NCI-H1930 (cell line): ENCODE measurements at places on chromosomes 16 and 17.

DNA sequence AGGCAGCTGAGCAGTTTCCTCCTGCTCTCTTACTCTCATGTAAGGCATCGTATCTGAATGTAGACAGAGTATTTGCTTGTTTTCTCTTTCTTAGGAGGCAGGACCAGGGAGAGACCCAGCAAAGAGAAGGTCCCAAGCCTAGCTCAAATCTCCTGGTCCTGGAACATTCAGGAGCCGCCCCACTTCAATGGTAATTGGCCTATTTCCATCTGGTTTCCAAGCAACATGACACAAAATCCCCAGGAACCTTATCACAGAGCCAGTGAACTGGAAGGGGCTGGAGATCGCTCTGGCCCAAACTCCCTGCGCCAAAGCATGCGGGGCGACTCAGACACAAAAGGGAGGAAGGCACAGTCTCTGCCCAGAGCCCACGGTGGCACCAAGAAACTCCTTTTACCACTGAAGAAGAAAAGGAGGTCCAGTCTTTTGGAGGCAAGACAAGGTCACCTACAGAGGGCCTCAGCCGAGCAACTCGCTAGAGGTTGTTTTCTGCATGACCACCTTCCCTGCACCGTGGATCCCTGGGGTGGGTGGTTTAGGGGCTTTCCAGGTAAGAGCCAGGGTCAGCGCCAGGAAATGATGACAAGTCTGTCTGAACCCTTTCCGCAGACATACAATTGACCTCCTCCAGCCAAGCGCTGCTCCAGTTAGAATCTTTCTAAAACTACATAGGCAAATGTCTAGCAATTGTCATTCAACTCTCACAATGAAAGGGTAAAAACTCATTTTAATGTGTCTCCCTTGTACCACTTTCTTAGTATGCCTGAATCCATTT, 394.7 kb downstream of the SOX9 start:
- no peak for DNase-seq

DNA sequence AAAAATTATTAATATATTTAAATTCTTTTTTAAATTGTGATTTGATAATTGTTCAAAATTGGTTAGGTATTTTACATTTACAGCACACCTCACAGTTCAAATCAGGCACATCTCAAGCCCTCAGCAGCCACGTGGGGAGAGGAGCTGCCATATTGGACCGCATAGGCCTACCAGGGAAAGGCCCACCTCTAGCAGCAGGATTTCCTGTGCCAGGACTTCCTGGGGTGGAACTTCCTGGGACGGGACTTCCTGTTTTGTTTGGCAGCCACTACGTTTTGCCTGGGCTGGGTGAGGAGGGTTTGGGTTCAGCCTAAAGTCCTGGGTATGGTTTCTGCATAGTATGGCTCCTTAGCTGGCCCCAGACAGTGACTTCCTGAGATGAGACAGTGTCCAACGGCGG, 298.5 kb upstream of the FOXF1 start:
- peak; percentile 2 for DNase-seq

DNA sequence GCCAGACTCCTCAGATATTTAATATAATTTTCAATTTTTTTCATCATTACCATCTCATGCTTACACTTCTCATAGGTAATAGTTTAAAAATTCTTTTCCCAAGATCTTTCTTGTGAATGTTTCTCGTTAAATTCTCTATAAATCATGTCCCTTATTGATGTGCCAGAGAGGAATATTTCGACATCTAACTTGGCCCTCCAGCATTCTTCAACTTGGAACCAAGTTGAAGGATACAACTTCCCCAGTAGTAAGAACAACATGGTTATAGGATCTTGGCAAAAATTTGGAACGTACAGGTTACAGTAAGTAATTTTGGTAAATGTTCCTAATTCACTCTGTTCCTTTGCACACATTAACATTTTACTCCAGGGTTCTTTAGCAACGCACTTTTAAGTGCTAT, 731.8 kb downstream of the CDH11 start:
- no peak for DNase-seq

DNA sequence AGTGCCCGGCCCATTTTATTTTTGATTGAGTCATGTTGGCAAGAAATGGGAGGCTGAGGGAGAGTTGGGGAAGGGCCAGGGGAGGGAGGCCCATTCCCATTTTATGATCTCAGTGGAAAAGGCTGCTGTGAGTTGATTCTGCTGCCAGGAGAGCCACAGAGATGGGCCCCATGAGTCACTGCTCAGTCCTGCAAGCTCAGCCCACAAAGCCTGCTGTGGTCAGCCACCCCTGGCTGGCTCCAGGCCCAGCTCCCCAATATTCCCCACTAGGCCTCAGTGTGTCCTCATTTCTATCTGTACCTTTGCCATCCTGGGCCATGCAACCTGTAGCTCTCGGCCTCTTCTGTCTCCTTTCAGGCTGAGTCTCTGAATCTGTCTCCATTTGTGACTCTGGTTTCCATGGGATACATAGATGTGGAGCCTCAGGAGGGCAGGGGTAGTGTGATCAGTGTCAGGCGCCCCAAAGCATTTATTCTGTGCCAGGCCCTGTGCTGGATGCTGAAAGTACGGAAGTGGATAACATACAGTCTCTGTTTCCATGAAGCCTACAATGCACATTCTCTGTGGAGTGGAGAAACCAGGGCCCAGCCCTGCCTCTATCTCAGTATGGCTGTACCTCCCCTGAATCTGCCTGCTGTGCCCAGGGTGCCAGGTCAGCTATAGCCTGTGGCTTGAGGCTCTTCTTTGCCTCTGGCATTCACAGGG, 1.9 kb upstream of the PLEKHG4 start:
- no peak for DNase-seq

DNA sequence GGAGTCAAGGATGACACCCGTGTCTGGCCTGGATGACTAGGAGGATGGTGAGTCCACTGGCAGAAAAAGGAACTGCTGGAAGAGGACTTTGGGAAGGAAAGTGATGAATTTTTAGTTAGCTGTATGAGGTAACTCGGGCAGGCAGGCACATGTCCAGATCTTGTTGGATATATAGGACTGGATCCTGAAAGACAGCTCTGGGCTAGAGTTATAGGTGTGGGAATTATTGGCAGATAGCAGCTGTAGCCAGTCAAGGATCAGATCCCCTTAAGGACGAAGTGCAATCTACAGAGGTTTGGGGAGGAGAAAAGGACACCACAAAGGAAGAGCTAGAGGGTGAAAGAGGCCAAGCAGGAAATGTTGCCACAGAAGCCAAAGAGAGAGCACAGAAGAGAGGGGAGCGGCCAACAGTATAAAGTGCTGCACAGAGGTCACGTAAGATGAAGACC, 10.1 kb downstream of the CYB5D1 start:
- no peak for DNase-seq

DNA sequence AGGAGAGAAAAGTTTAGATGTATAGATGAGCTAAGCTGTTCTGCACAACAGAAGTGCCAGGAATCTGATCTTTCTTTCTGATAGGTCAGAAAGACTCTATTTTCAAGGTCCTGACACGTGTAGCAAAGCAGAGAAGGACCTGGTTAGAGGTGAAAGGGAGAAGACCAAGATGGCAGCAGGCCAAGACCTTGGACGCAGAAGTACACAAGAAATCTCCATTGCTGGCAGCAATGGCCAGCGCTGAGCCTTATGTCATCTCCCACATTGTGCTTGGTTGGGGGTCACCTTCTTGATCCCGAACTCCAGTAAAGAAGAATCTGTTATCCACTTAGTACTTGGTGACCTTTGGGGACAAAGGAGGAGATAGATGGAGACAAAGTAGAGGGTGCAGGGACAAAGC, 41.8 kb upstream of the AKAP1 start:
- no peak for DNase-seq

DNA sequence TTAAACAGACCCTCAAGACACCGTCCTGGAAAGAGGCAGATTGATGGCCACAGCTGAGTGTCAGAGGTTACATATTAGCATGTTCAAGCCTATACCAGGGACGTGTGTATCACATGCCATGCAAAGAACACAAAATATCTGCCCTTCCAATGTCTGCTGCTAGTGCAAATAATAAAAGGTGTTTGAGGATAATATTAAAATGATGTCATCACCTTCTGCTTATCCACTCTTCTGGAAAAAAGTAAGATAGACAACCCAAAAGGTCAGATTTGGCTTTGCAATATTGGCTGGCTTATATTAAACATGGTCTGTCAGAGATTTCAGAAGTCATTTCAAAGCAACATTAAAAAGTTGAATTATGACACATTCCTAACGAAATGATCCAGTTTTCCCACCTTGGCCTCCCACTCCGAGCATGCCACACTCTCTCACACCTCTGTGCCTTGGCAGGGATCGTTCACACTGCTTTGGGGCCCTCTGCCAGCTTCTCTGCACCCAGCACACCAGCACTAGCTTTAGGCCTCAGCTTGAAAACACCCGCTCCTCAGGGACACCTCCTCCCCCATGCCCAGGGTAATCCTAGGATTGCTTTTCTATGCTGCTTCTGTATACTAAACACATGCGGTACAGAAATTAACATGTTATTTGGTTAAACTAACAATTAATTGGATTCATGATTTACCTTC, 248.2 kb downstream of the NTN1 start:
- no peak for DNase-seq

GRCh38 chr17:74750039-74750326, 1.6 kb downstream of the NHERF1 start:
- DNase-seq = no peak

DNA sequence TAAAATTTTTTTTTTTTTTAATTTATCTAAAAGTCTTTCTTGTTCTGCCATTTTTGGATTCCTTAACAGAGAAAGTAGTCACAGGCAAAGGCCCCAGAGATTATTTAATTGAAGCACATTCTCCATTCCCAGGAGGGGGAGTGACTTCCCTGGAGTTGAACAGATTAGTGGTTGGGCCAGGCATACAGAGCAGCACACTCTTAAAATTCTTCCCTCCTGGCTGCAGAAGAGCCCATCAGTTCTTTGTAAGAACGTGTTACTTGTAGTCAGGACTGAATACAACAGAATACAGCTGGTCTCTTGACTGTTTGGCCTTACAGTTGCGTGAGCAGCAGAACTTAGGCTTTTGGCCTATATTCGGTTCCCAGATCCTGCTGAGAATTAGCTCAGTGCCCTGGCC, 1.8 kb downstream of the ALKBH5 start:
- no peak for DNase-seq

GRCh38 chr17:10067446-10068143, 130.8 kb downstream of the GAS7 start:
- no peak for DNase-seq
